ENCODE measurements at places on chromosomes 6 and 20. TPM values are rescaled to one million over a fixed set of nuclear protein-coding genes. Genes with fewer than 3 reads are reported as not detected.

GRCh38 chr6:6826095-6826901, 237.8 kb downstream of the LY86 start:
- no peak overlapping the region for H3K4me3 ChIP-seq
- no peaks in the 10 kb centered on the region for H3K27me3 ChIP-seq
- H3K27ac ChIP-seq: no peak overlapping the region

GRCh38 chr6:109000289-109000688, 94.4 kb downstream of the SESN1 start:
- no peaks in the 10 kb centered on the region for H3K4me1 ChIP-seq
- no peaks in the 10 kb centered on the region for H3K27me3 ChIP-seq
- DNase-seq: no peak
- no peak overlapping the region for H3K4me3 ChIP-seq
- H3K36me3 ChIP-seq: peaks cover 5% of the 10 kb centered on the region

DNA sequence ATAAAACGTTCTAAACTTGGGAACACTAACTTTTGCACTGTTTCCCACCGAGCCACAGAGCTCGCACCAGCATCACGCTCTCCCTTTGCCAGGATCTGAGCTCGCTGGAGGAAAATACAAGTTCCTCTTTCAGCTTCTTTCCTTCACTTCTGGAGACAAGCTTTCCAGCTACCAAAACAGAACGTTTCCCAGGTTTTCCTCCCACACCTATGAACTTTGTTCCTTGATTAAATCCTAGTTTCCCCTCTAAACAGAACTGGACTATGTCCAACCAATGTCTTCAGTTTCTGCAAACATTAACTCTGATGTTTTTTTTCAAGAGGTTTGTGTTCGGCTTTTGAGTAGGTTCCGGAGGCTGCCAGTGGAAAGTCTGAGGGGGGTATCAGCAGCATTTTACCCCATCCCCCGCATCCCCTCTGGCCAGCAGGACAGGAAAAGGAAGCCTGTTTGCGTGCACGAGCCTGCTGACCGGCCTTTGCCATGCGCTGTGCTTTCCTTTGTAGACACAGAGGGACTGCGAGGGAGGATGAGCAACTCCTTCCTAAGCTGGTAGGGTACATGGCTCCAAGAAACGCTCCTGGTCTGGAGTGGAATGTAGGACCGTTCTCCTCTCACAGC, 135.5 kb downstream of the LY86 start:
- no peaks in the 10 kb centered on the region for H3K27me3 ChIP-seq
- no peaks in the 10 kb centered on the region for H3K36me3 ChIP-seq
- H3K4me3 ChIP-seq: peak overlapping the region; percentile 45

DNA sequence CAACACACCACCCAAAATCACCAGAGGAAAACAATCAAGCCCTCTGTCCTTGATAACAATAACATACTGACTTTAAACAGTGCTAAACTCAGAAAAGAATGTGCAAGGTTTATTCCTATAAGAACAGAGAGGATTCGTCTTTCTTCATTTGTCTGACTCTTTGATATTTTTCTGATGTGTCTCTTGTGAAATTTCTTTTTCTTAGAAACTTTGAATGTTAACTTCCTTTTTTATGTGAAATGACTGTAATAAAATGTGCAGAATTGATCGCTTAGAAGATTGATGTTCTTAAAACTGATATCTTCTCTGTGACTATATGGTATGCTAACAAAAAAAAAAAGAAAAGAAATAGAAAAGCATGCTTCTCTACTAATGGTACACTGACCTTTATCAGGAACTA, 947.4 kb upstream of the CITED2 start:
- H3K36me3 ChIP-seq: no peaks in the 10 kb centered on the region
- H3K27ac ChIP-seq: no peak overlapping the region
- no peak overlapping the region for H3K4me3 ChIP-seq
- H3K4me1 ChIP-seq: peaks cover 9% of the 10 kb centered on the region
- no peaks in the 10 kb centered on the region for H3K27me3 ChIP-seq

DNA sequence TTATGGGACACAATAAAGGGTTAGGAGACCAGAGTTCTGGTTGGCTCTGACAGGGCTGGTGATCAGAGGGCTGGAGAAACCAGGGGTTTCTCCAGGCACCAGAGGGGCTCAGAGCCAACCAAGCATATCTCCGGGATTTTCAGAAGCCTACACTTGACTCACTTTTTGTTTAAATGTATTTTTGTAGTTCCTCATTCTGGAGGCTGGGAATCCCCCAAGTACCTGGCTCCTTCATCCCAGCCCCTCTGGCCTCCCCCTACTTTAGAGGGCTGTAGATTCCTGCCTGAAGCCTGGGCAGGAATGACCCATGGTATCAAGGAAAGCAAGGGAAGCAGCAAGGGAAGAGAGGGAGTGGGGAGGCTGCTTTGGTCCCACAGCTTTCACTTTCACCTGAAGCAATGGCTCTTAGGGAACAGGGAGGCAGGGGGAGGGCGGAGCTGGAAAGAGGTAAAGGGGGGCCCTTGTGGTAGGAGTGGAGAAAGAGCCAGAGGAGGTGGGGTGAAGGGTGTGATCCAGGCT, 973 bp downstream of the CD40 start:
- H3K4me3 ChIP-seq: peak overlapping the region; percentile 78
- no peak for DNase-seq
- no peaks in the 10 kb centered on the region for H3K36me3 ChIP-seq
- no peak overlapping the region for H3K27ac ChIP-seq
- H3K27me3 ChIP-seq: peaks cover 27% of the 10 kb centered on the region
- H3K4me1 ChIP-seq: peaks cover 7% of the 10 kb centered on the region

Gene ZC2HC1B
- not detected for total RNA-seq

All from GM23338 (cell line).